Endodermal cell (in vitro differentiated cells): ENCODE measurements at places on chromosomes 3 and 15.

GRCh38 chr3:46205286-46205960 lies 2.7 kb downstream of the CCR1 start:
- DNase-seq: no peak

DNA sequence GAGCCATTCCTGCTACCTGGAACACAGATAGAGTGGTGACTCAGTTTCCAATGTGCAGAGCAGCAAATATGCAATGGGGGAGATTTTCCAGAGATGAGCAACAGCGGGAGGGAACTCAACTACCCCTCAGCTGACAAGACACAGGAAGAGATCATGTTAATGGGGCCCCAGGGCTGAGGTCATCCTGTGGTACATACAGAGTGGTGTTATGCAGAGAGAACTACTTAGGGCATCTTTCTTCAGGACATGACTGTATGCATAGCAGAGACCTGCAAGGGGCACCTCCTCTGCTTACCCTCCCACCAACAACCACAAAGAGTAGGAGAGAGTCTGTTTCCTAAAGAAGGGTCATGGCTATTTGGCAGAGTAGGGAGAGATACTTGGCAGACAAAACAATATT lies 6.8 kb upstream of the TBC1D5 start:
- no peak for DNase-seq

- DNase-seq: no peak
These were observed 26.8 kb upstream of the ALDH1L1 start for GRCh38 chr3:126207166-126207565.

DNA sequence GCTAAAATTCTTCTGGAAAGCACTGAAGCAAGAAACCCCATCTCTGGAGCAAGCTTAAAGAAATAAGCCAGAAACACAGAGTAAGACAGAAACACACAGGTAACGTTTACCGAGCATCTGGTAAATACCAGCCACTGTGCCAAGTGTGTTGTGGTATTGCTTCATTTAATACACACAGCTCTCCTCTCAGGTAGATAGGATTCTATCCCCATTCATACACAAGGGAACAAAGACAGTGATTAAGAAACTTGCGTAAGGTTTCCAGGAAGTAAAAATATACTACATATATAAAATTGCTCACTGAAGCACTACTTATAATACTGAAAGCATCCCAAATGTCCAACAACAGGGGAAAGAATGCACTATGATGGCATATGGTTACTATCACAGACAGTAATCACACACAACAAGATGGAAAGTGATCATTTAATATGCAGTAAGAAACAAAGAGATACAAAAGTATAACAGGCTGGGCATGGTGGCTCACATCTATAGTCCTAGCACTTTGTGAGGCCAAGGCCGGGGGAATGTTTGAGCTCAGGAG lies 27.5 kb downstream of the TAMM41 start:
- DNase-seq: no peak
